ENCODE measurements at places on chromosomes 5 and 9. TPM values are rescaled to one million over a fixed set of nuclear protein-coding genes. Genes with fewer than 3 reads are reported as not detected.

Gene MAMDC2
- total RNA-seq, result 11.8 TPM

Gene NCS1
- total RNA-seq, result 7.6 TPM

Gene TAF1L
- total RNA-seq, result under 0.01 TPM

Gene CD180
- total RNA-seq, result 1.2 TPM

Gene CORO2A
- 2.3 TPM for total RNA-seq

Gene CKMT2
- total RNA-seq, result 20.3 TPM

Gene C9orf85
- total RNA-seq, result 16.1 TPM

Gene NIM1K
- 0.10 TPM for total RNA-seq

Gene RIC1
- total RNA-seq, result 52.0 TPM

Gene PDE8B
- 5.3 TPM for total RNA-seq

Gene ZCCHC10
- total RNA-seq, result 13.8 TPM

Gene BTNL3
- total RNA-seq, result not detected

Gene AQP7
- total RNA-seq, result 37.0 TPM

Gene TMEM8B
- total RNA-seq, result 3.6 TPM

Gene GLRA1
- total RNA-seq, result not detected

Gene AK3
- 39.1 TPM for total RNA-seq

Gene SOX30
- 0.10 TPM for total RNA-seq

Gene HNRNPA0
- 17.8 TPM for total RNA-seq

Gene FCN1
- 18.5 TPM for total RNA-seq

Gene ACTL7A
- not detected for total RNA-seq

Gene WNK2
- total RNA-seq, result 11.2 TPM

Gene LCN1
- total RNA-seq, result not detected
